Naive thymus-derived CD4-positive, alpha-beta T cell (primary cell): ENCODE measurements at places on chromosomes 5 and 9. TPM values are rescaled to one million over a fixed set of nuclear protein-coding genes. Genes with fewer than 3 reads are reported as not detected.
A peak's percentile ranks its signal among the peaks of the same experiment; 100 is the strongest.

The SLC6A7 gene
- not detected for polyA plus RNA-seq

- H3K36me3 ChIP-seq: no peaks in the 10 kb centered on the region
- no peaks in the 10 kb centered on the region for H3K4me1 ChIP-seq
- no peak overlapping the region for H3K4me3 ChIP-seq
- no peak for DNase-seq
- no peak overlapping the region for H3K27ac ChIP-seq
Observed at GRCh38 chr5:169347786-169348185, 46.8 kb upstream of the SLIT3 start.

DNA sequence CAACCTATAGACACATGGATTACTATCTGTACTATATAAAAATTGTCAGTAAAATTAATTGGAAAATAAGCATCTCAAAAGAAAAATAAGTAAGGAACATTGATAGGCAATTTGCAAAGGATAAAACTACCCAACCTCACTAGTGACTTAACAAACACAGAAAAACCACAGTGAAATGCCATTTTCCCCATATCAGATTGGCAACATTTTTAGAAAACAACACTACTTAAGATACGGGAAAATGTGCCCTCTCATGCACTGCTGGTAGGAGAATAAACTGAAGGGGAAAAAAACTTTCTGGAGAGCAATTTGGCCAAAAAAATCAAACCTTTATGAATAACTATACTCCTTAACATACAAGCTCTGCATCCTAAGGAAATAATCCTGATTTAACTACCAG, 254.0 kb downstream of the DEPDC1B start:
- no peak overlapping the region for H3K27ac ChIP-seq
- H3K36me3 ChIP-seq: no peaks in the 10 kb centered on the region
- no peak for DNase-seq
- no peaks in the 10 kb centered on the region for H3K27me3 ChIP-seq

DNA sequence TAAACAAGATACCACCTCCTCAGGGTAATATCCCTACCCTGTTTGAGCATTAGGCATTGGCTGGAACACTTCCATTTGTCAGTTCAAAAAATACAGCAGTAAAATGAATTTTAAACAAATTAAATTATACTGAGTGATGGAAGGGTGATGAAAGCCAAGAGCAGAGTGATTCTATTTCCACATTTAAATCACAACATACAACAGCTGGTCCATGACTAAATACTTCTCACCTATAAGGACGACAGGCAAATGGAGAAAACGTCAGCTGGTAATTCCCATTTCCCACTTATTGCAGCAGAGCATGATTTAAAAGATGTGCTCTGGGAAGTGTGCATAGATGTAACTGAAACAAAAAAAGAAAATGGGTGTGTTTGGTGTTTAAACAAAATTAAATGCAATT, 543.6 kb upstream of the DAB2 start:
- H3K27ac ChIP-seq: no peak overlapping the region
- no peaks in the 10 kb centered on the region for H3K4me1 ChIP-seq
- H3K27me3 ChIP-seq: no peaks in the 10 kb centered on the region
- DNase-seq: no peak
- H3K4me3 ChIP-seq: no peak overlapping the region

- no peaks in the 10 kb centered on the region for H3K4me1 ChIP-seq
- H3K4me3 ChIP-seq: no peak overlapping the region
- no peak for DNase-seq
- H3K36me3 ChIP-seq: no peaks in the 10 kb centered on the region
- no peaks in the 10 kb centered on the region for H3K27me3 ChIP-seq
Observed at GRCh38 chr9:131329241-131329641, 39.7 kb downstream of the PLPP7 start.

GRCh38 chr5:40832345-40832744, 2.7 kb downstream of the RPL37 start:
- H3K27ac ChIP-seq: peak overlapping the region; percentile 31
- H3K4me3 ChIP-seq: no peak overlapping the region
- H3K4me1 ChIP-seq: peaks cover 23% of the 10 kb centered on the region
- H3K27me3 ChIP-seq: no peaks in the 10 kb centered on the region
- H3K36me3 ChIP-seq: peaks cover 37% of the 10 kb centered on the region
- DNase-seq: no peak

GRCh38 chr5:145811834-145812625, 23.1 kb downstream of the PRELID2 start:
- no peak for DNase-seq
- H3K36me3 ChIP-seq: no peaks in the 10 kb centered on the region
- H3K4me3 ChIP-seq: no peak overlapping the region
- H3K27ac ChIP-seq: no peak overlapping the region

DNA sequence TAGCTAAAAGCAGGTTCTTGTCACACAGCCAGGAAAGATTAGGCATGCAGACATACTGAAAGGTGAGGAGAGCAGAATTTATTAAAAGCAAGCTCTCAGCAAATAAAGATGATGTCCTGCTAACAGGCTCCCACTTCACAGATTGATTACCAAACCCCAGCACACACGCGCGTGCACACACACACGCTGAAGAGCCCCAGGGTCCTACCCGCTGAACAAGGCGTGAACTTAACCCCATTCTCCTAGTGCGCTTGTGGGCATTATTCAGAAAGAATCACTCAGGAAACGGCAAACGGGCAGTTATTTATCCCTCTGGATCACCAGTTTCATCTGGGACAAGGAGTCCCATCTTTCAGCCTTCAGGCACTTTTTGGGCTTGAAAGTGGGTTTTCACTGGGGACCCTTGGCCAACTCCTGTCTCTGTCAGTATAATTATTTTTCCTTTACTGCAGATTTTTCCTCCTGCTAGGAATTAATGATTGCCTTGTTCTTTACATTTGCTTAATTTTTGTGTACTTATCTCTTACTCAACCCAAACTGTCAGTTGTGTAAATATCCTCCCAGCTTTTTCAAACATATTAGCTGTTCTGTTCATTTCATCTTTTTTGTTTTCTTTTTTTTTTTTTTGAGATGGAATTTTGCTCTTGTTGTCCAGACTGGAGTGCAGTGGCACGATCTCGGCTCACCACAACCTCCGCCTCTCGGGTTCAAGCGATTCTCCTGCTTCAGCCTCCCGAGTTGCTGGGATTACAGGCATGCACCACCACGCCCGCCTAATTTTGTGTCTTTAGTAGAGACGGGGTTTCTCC, 92.6 kb downstream of the RIC1 start:
- no peak overlapping the region for H3K27ac ChIP-seq
- H3K4me1 ChIP-seq: no peaks in the 10 kb centered on the region
- H3K4me3 ChIP-seq: no peak overlapping the region
- no peaks in the 10 kb centered on the region for H3K36me3 ChIP-seq
- no peak for DNase-seq

DNA sequence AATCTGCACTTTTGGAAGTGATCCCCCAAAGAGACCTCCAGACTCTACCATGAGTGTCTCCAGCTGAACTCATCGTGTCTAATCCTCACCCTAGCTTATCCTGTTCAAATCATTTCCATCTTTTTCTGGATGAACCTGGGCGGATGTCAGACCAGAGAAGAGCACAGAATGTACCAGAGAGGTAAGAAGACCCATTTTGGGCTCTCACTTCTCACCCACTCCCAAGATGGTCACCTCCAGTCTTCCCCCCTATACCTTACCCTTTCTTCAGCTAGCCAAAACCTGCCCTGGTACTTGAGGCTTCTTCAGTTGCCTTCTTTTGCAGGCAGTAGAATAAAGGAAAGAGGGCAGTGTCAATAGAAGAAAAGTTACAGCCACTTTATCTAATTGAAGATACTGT, 27.9 kb upstream of the ANXA2R start:
- H3K27me3 ChIP-seq: no peaks in the 10 kb centered on the region
- H3K27ac ChIP-seq: peak overlapping the region; percentile 90

DNA sequence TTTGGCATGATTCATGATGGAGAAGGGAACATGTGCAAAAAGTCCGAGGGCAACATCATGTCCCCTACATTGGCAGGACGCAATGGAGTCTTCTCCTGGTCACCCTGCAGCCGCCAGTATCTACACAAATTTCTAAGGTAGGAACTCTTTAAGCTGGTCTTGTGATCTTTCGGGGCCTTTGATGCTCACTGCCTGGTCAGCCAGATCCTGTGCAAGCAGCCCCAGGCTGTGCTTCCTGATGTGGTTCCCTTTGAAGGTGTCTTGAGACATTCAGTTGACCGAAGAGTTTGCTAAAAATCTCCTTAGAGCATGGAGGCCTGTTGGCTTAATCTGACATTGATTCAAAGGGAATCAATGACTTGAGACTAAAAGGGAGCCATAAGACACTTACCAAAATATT, 60.0 kb downstream of the ADAMTS16 start:
- no peak overlapping the region for H3K4me3 ChIP-seq
- no peak for DNase-seq
- H3K27ac ChIP-seq: no peak overlapping the region
- H3K4me1 ChIP-seq: no peaks in the 10 kb centered on the region
- H3K27me3 ChIP-seq: no peaks in the 10 kb centered on the region

GRCh38 chr5:148685520-148686134, 31.3 kb upstream of the HTR4 start:
- H3K4me3 ChIP-seq: no peak overlapping the region
- H3K36me3 ChIP-seq: no peaks in the 10 kb centered on the region
- H3K4me1 ChIP-seq: no peaks in the 10 kb centered on the region
- no peak overlapping the region for H3K27ac ChIP-seq
- no peak for DNase-seq
- H3K27me3 ChIP-seq: no peaks in the 10 kb centered on the region

GRCh38 chr5:147504011-147504410, 5.9 kb downstream of the DPYSL3 start:
- H3K4me1 ChIP-seq: no peaks in the 10 kb centered on the region
- no peaks in the 10 kb centered on the region for H3K27me3 ChIP-seq
- no peak overlapping the region for H3K27ac ChIP-seq
- DNase-seq: no peak

DNA sequence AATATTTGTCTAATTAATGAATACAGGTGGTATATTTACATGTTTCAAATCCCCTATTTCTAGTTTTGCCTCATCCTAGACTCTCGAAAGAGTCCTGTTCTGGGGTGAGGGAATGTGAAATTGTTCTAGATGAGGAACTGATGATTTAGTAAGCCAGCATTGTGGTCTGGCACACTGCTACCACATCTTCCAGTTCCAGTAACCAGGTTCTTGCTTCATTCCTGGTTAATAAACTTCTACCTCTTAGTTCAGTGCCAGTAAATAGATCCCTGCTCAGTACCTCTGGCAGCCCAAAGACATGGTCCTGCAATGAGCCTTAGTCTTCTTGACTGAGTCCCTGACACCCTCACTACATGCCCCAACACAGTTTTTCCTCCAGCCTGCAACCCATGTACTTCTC, 207.7 kb downstream of the SREK1 start:
- no peaks in the 10 kb centered on the region for H3K4me1 ChIP-seq
- no peaks in the 10 kb centered on the region for H3K27me3 ChIP-seq

GRCh38 chr5:169954786-169955185, 25.5 kb downstream of the INSYN2B start:
- H3K36me3 ChIP-seq: no peaks in the 10 kb centered on the region
- H3K4me1 ChIP-seq: no peaks in the 10 kb centered on the region
- DNase-seq: no peak
- no peak overlapping the region for H3K4me3 ChIP-seq
